ENCODE measurements at places on chromosomes 7 and 10.

GRCh38 chr7:11985376-11985775, 153.4 kb upstream of the THSD7A start:
- DNase-seq: no peak

GRCh38 chr7:99357701-99358490, 16.6 kb upstream of the ARPC1B start:
- DNase-seq: no peak

DNA sequence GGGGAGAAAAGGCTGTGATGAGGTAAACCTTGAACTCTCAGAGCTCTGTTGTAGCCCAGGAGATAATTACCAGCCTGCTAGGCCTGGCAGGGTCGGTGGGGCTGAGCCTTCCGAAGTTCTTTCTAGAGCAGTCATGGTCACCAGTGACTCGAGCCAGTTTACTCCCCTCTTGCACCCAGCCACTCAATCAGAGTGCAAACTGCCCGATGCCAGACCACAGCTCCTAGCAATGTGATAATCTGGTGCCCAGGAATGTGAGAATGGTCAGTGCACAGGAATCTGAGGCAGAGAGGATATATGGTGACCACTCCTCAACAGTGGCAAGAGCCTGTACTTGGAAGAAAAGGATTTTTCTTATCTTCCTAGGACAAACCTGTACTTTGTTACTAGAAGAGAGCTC, 46.4 kb upstream of the KMT2E start:
- no peak for DNase-seq

DNA sequence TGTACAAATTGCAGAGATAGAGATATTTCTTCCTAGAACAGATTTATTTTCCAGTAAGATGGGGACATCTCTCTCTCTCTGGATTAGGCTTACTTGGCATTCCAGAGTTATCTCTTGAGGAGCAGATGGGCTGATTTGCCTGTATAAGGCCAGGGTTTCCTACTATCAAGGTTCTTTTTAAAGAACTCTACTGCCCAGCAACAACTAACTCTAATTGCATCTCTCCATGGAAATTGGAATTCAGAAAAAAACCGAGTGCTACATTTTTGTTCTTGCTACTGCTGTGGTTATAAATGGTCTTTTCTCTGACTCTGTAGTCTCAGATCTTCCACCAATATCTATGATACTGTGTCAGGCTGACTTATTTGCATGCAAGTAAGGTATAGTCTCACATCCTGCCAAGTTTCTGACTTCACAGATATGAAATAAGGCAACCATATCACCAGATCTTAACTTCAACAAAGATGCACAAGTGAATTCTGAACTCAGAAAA, 161.1 kb downstream of the CRPPA start:
- DNase-seq: no peak

DNA sequence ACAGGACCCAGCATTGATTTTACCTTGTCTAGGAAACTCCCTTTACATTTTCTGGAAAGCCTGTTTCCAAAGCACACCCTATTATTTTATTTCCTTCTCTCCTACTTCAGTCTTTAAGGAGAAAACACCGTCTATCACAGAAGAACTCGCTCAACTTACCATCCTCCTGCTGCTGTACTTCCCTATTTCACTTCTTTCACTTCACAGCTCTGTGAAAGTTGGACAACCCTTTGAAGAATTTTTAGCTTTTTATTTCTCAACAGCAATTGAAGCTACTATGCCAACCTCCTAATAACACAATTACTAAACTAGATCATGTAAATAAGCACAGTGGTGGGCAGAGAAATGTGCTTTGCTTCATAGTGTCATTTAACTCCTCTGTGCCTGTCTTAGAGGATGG, 166.5 kb downstream of the TFEC start:
- no peak for DNase-seq

GRCh38 chr10:112988839-112989406, 38.9 kb downstream of the TCF7L2 start:
- DNase-seq: no peak

DNA sequence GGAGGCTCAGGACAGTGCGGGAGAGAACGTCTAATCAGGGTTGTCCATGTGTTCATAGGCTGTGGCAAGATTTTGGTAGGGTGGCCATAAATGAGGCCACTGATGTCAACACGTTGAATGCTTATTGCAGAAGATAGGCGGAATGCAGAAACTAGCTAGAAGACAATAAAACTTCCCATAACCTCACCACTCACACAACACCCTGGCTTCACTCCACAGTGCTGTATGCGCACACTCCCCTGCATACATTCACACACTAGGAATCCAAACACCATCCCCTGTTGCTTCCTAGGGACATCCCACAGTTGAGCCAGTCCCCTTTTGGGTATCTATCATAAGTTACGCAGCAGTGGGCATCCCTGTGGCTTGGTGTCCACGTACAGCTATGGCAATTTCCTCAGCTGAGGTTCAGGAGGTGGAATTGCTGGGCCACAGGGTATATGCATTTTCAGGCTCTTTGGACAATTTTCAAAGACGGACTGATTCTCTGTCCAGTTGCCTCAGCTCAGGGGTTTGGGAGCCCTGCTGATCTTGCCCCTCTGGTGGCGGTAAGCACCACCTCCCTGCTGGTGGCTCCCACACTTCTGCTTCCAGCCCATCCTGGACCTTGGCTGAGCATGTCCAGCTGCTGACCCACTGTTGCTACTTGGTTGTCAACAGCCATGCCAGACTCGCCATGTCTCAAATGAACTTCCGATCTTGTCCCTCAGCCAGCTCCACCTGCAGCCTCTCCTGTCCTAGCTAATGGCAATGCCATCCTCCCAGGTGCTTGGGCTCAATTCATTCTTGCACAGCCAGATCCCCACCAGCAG, 36.4 kb downstream of the CDH23 start:
- DNase-seq: no peak

- no peak for DNase-seq
These were observed 15.0 kb downstream of the SKIDA1 start for GRCh38 chr10:21510241-21511094.

DNA sequence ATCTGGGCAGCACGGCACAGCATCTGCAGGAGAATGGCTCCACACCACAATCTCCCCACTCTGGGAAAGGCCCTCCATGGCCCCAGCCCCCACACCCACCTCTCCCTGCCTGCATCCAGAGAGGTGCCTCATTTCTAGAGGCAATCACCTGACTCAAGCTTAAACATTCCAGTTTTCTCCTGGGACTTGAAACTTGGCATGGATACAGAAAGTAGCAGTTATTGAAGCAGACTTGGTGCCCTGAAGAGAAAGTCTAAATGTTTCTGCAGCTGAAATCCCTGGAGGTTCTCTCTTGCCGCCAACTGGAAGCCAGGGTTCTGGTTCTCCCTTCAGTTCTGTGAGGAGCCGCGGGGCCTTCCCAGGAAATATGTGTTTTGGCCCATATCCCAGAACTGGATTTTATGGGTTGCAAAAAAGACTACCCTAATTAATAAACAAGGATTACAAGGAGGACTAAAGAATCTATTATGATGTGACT, 122.8 kb downstream of the SKIDA1 start:
- no peak for DNase-seq

- DNase-seq: no peak
These were observed 106.4 kb upstream of the SDK1 start for GRCh38 chr7:3194501-3195141.

Data from CD8-positive, alpha-beta T cell (primary cell).